ENCODE measurements at places on chromosomes 6 and 20.
A peak's percentile ranks its signal among the peaks of the same experiment; 100 is the strongest.

- no peak for DNase-seq
These were observed 7.7 kb downstream of the ZHX3 start for GRCh38 chr20:41309817-41310216.

DNA sequence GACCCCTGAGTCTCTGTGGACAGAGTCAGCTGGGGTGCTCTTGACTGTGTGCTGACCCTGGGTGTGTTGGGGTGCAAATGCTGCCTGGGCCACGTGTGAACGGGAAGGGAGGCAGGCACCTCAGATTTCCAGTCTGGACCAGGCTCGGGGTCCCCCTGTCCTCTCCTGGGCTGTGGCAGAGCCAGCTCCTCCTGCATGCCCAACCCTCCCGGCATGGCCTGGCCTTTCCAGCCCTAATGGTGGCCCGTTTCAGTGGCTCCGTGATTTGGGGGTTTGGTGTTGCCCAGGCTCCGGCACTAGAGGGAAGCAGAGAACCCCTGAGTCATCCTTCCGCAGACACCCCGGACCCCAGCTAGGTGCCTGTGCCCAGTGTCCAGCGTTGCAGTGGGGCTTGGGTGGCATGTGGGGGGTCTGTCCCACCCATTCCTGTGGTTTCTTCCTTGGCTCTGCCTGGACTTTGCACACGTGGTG, 9.1 kb downstream of the RBM38 start:
- peak; percentile 51 for DNase-seq

DNA sequence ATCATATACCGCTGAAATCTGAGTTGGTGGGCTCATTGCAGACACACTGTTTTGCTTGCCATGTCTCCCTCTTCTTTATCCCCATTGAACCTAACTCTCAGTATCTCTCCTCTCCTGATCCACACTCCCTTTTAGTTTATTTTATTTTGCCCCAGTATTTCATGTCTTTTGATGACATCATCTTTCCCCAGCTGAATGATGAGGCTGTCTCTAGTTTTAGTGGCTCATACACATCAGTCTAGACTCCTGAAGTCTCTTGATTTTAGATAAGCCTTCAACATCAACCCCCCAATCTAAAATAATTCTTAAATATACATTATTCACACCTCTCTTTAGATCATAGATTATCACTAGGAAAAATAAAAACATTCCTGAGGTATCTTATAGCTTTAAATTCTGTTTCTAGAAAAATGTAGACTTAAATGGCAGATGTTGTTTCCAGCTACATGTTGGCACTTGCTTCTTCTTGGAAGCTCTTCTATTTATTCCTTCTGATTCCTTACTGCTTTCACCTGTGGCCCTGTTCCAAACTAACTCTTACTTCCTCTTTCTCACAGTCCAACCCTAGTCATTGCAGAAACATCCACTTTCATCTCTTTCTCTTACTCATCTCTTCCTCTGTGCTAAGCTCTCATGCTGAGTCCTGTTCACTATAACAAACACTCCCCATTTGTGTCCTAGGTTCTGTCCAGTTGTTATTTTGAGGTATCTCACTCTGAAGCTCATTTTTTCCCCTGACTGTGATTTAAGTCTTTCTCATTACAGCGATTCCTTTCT, 191.9 kb upstream of the SLC35B3 start:
- no peak for DNase-seq

- peak; percentile 71 for DNase-seq
These were observed 39.9 kb downstream of the SLC52A3 start for GRCh38 chr20:728256-728944.

GRCh38 chr6:41298785-41299502, 12.5 kb upstream of the TREM1 start:
- DNase-seq = no peak

DNA sequence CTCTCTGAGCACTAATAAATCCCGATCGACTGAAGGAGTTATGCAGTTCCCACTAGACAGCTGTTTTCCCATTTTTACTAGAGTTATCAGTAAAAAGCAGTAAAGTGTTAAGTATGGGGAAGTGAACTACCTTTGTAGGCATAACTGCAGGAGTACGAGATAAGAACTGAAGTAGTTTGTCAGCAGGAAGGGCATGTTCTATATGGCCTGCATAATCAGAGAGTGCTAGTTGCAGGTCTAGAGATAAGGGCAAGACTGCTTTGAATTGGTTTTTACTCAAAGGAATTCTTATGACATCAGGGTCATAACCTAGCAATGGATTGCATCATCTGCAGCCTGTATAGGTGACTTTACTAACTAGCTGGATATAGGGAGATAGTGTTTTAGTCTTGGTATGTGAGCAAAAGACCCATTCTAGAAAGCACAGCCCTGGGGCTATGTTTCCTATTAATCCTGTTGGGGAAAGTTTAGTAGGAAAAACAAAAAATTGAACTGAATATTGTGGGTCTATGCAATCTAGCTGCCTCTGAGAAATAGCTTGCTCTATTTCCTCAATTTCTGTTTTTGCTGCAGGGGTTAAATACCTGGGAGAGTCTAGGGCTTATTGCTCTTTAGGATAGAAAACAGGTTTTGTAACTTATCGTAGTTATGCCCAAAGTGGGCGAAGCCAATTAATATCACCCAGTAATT, 22.6 kb upstream of the CRISP1 start:
- DNase-seq = no peak
